Stimulated activated CD4-positive, alpha-beta T cell treated with anti-CD3 and anti-CD28 coated beads, Interleukin-1b, Interleukin-23, amount 100 ng/mL, for 1 hour (primary cell): ENCODE measurements at places on chromosomes 5 and 9.

- no peak for DNase-seq
Measured at GRCh38 chr5:77984587-77984986, 208.4 kb upstream of the TBCA start.

GRCh38 chr5:56115589-56115988, 117.5 kb downstream of the ANKRD55 start:
- DNase-seq, result no peak

GRCh38 chr5:80502800-80503199, 14.9 kb downstream of the FAM151B start:
- DNase-seq, result no peak

DNA sequence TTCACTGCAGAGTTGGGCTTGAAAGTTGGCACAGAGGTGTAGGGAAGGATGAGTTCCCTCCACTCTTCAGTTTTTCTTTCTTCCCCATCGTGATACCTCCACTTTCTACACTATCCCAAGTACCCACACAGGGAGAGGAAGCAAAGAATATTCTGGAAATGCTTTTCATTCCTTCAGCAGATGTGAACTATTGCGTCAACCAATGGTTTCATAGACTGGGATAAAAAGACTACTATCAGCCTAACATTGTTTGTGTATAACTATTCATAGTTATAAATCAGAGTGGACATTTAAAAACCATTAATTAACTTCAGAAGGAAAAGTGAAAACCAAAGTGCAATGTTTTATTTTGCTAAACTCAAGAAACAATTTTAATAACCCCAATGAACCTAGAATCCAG, 63.6 kb upstream of the MAMDC2 start:
- DNase-seq, result no peak

DNA sequence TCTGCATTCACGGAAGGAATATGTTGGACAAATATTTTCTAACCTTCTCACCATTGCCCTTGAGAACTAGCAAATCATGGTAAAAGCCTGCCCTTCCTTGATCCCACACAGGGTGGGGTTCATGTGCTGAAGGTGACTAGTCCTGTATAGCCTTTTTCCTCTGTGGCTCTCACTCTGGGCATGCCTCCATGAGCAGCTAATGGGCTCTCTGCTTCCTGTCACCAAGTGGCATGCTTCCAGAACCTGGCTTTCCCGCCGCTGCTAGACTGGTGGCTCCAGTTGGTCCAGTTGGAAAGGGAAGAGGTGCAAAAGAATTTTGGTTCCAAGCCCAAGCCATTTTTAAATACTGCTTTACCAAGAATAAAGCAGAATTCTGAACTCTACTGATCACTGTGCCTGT, 35.5 kb downstream of the FBXO10 start:
- DNase-seq, result no peak

- DNase-seq, result no peak
Measured at GRCh38 chr5:107937204-107937603, 266.5 kb upstream of the EFNA5 start.

DNA sequence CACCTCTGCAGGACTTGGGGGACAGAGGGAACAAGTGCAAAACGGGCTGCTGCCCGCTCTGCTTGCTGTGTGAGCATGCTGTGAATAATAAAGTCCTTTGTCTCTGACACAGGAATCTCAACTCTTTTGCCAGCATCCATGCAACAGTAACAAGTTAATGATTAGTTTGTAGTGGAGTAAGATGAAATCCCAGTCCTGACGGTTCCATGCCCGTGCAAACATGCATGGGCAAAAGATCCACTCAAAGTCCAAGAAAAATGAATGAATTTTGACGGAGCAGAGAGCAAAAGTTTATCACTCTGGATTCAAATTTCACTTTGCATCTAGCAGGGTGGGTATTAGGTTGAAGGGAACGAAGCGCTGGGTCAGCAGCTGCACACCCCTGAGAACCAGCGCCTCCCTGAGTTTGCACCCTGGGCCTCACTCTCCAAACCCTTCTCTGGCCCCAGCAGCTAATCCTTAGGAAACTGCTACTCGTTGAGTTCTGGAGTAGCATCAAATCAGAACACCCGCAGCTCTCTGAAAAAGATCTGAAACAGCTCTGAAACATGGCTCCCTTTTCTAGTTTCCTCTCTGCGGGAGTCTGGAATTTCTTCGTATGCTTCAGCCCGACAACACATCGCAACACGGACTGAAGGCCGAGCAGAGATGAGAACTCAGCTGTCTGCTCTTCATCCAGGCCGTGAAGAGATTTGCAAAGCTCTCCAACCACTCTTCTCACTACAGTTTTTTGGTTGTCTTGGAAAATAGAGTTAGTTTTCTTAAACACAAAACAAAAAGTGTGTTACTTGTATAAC, 45.6 kb upstream of the RUFY1 start:
- no peak for DNase-seq

DNA sequence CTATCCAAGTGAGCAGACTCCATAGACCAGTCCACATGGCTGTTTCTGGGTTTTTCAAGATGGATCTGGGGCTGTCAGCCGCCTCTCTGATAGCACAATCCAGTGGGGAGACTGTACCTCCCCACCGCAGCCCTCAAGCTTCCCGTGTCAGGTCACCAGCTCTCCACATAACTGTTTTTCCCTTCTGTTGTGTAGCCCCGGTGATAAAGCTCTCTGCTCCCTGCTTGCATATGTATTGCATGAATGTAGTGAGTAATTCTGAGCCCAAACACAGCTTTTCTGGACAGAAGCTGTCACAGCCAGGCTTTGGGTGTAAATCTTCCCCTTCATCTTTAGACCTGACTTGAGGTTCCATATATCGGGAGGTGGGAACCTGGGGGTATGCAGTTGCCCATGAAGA, 23.1 kb upstream of the CFAP157 start:
- no peak for DNase-seq

DNA sequence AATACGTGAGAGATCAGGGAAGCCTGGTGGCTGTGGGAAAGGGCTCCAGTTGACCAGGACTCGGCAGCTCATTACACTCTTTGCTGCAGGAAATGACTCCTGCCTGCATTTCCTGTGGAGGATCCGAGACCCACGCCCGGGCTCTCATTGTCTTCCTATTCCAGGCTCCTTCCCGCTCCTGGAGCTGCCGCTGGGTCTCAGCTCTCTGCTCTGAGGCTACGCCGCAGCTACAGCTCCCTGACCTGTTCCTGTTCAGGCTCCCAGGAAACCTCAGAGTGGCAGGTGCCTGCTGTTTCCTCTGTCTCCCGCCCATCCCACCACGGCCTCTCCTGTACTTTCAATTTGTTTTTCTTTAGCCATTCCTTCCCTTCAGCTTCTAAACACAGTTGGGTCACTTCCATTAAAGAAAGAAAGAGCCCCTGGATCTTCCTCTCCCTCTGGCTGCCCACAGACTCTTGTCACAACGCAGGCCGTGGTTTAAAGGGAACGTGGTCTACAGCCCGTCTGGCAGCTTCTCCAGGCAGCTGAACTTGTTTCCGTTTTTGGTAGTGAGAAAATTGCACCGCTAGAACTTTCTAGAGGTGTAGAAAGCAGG, 71.5 kb downstream of the IL6ST start:
- DNase-seq, result no peak

- DNase-seq, result no peak
Measured at GRCh38 chr5:67021521-67021920, 175.1 kb downstream of the CD180 start.

GRCh38 chr5:95808686-95809413, 13.7 kb downstream of the GLRX start:
- DNase-seq, result no peak

DNA sequence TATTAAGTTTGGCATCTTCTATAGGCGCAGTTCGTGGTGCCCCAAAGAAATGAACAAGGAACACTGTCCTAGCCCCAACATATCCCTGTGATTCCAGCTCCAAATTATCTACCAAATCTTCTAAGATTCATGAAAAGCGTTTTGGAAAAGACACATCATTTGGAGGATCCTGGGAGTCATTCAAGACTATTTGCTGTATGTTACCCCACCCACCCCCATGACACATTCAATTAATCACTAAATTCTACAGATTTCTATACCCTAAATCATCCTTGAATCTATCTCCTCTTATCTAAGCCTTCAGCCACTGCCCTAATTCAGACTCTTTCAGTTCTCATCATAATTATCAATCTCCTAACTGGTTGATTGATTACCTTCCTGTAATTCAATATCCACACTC, 5.5 kb upstream of the RUSC2 start:
- no peak for DNase-seq

DNA sequence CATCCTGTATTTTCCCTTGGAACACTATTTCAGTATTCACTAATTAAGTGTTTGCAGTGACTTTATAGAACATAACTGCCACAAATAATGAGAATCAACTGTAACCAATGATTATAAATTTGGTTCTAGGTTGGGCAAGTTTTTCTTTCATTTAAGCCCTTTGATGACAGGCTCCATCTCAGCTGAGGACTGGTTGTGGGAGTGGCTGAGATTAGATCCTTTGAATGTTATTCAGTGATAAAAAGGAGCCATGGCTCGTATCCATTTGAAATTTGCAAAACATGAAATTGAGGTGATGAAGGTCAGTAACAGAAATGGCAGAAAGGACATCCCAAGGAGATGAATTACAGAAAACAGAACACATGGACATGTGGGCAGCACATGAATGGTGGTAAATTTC, 138.1 kb upstream of the PCA3 start:
- no peak for DNase-seq

- DNase-seq, result no peak
Measured at GRCh38 chr9:77592476-77592875, 55.6 kb downstream of the GNA14 start.

DNA sequence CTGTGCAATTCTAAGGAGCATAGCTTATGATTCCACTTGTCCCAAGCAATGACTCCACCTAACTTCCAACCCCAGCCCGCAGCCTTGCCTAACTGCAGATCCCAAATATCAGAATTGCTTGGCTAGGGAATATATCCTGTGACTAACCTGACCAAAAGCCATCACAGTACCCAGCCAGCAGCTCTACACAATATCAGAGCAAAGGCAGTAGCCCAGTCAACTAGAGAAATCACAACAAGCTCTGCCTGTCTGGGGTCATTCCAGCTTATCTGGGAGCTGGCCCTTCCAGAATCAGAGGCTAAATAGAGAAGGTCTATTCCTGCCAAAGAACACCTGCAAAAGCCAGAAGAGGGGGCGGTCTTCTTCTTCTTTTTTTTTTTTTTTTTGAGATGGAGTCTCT, 9.3 kb upstream of the KIAA1958 start:
- no peak for DNase-seq

DNA sequence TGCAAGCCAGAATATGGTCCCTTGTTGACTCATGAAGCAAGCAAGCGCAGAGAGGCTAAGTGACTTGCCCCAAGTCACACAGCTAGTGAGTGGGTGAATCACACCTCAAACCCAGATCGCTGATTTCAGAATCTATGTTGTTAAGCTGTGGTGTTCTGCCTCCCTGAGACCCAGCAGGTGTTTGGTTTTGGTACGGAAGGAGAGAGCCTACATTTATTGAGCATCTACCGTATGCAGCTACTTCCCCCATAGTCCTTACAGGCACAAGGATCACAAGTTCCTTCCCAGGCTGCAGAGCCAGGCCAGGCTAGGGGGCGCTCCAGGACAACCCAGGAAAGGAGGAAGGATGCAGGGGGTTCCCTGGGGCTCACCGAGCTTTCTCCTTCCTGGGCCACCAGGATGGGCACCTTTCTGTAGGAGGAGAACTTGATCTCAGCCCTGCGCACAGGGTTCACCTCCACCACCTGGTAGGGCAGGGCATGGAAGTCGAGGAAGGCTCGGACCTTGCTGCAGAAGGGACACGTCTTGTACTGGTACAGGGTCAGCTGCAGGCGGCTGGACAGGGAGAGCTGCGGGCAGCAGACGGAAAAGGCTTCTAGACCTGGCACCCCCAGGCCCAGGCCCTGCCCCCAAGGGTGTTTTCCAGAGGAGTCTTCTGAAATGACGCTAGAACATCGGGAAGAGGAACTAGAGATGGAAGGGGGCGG, 2.5 kb downstream of the PTGES2 start:
- DNase-seq, result no peak

- no peak for DNase-seq
Measured at GRCh38 chr9:1421436-1421835, 371.3 kb downstream of the DMRT2 start.

DNA sequence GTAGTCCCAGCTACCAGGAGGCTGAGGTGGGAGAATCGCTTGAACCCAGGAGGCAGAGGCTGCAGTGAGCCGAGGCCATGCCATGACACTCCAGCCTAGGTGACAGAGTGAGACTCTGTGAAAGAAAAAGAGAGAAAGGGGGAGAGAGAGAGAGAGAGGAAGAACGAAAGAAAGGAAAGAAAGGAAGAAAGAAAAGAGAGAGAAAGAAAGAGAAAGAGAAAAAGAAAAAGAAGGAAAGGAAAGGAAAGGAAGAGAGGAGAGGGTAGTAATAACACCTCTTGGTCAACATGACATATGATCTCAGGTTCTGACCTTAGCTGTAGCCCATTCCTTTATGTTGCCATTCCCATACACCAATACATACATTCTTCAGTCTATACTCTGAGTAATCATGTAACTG, 14.1 kb downstream of the FBXW11 start:
- DNase-seq, result no peak

- DNase-seq, result no peak
Measured at GRCh38 chr5:159929176-159929575, 12.9 kb downstream of the ADRA1B start.

- no peak for DNase-seq
Measured at GRCh38 chr9:37951671-37952449, 47.9 kb upstream of the SLC25A51 start.

DNA sequence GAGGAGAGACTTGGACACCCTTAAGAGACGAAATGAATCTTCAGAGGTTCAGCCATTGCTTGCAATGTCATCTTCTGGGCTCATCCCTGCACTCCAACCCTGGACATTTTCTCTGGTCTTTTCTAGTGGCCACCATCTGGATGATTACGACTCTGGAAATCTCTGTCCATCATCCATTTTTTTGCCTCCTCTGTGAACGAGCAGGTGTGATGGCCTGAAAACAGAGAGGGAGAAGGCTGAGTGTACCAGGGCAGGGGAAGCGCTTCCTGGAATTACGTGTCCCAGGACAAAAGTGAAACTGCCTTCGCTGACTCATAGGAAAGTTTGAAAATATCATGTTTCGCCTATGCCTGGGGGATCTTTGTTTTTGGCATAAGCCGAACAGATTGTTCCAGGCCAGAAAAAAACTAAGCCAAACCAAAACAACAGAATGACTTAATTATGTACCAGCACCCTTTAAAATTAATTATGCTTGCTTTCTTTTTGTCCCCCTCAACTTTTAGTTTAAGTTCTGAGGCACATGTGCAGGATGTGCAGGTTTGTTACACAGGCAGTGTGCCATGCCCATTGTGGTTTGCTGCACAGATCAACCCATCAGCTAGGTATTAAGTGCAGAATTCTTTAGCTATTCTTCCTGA, 31.9 kb downstream of the ANKRD33B start:
- no peak for DNase-seq

DNA sequence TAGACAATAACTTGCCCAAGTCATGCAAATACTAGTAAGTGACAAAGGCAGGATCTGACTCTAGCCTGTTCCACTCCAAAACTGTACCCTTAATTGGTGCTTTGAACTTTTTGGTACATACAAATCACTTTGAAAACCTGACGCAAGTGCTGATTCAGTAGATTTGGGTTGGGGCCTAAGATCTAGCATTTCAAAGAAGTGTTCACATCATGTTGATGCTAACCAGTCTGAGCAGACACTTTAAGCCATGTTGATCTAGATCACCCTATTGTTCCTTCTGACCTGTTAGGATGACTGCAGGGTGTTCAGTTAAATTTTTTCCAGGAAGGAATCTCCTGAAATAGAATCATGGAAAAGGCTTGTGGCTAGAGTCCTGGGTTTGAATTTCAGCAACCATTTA, 57.7 kb upstream of the CPEB4 start:
- DNase-seq, result no peak
